ENCODE measurements at places on chromosomes 6 and 20.

- peak; percentile 39 for ATAC-seq
Measured at GRCh38 chr6:119671105-119671504, 321.5 kb upstream of the MAN1A1 start.

DNA sequence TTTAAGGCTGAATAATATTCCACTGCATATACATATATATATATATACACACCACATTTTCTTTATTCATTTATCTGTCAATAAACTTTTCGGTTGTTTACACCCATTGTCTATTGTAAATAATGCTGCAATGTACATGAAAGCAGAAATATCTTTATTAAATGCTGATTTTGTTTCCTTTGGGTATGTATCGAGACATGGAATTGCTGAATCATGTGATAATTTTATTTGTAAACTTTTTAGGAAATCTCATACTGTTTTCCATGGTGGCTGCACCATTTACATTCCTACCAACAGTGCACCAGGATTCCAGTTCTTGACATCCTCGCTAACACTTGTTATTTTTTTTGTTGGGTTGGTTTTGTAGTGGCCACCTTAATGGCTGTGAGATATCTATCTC lies 14.1 kb upstream of the HLA-DOA start:
- ATAC-seq = no peak

- ATAC-seq = no peak
Measured at GRCh38 chr6:16505711-16506357, 255.4 kb downstream of the ATXN1 start.

GRCh38 chr6:159966339-159966738 lies 2.5 kb upstream of the IGF2R start:
- no peak for ATAC-seq

GRCh38 chr20:62358171-62359042 lies 8.7 kb downstream of the LAMA5 start:
- no peak for ATAC-seq

- ATAC-seq = peak; percentile 84
Measured at GRCh38 chr20:44596876-44597275, 14.5 kb downstream of the PKIG start.

DNA sequence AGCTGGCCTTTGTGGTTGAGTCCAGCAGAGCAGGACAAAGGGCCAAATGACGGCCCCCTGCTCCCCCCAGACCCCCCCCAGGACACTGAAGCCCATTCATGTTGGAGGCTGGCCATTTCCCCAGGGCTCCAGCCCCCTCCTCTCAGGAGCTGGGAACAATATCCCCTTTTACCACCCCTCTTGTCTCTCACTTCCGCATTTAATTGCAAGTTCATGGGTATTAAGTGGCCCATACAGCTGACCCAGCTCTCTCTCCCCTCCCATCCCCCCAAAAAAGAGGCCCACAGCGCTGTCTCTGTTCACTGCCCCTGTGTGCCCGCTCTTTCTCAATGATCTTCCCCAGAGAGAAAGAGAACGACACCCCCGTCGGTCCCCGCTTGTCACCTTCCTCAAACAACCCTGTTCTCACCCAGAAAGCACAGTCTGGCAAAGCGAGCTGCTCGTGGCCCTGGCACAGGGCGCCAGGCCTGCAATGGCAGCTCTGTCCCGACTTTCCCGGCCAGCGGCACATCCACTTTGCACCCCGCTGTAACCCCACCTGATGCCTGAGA lies 30.4 kb downstream of the PREX1 start:
- peak; percentile 49 for ATAC-seq

GRCh38 chr20:12775041-12775440 lies 233.7 kb upstream of the SPTLC3 start:
- ATAC-seq = no peak

- no peak for ATAC-seq
Measured at GRCh38 chr6:144347933-144348332, 62.8 kb downstream of the UTRN start.
